ENCODE measurements at places on chromosomes 12 and 14.

DNA sequence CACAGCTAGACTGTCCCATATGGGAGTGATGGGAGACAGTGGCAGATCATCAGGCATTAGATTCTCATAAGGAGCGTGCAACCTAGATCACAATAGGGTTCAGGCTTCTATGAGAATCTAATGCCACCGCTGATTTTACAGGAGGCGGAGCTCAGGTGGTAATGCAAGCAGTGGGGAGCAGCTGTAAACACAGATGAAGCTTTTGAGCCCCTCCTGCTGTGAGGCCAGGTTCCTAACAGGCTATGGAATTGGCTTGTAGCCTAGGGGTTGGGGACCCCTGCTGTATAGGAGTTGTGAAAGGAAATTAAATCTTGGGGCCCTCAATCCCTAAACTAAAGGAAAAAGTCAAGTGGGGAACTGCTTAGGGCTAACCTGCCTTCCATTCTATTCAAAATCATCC lies 29.6 kb downstream of the ADIPOR2 start:
- DNase-seq: no peak
- H3K27ac ChIP-seq: no peak overlapping the region

DNA sequence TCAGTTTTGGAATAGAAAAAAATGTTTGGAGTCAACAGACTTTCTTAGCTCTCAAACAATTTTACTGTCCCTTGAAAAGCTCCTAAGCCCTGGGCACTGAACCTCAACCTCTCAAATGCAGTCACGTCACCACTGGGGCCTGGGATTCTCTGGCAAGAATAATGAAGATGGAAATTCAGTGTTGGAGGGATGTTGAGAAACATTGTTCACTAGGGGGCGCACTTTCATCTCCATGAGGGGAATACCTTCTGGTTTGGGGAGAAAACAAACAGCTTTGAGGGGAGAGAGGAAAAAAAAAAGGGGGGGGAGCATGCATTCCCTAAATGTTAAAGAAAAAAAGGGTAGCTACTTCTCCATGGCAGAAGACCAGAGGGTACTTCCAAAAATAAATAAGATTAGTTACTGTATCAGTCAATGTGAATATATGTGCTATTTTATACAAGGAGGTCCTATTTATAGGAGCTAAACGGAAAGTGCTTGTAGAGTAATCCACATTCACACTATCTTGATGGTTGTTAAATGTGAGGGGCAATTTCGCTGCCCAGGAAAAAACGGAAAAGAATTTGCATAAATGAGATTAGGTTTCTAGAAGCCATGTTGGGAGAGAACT lies 5.8 kb upstream of the TBPL2 start:
- no peaks in the 10 kb centered on the region for H3K4me1 ChIP-seq
- H3K27me3 ChIP-seq: no peaks in the 10 kb centered on the region
- H3K27ac ChIP-seq: no peak overlapping the region
- no peak for DNase-seq
- no peaks in the 10 kb centered on the region for H3K36me3 ChIP-seq

DNA sequence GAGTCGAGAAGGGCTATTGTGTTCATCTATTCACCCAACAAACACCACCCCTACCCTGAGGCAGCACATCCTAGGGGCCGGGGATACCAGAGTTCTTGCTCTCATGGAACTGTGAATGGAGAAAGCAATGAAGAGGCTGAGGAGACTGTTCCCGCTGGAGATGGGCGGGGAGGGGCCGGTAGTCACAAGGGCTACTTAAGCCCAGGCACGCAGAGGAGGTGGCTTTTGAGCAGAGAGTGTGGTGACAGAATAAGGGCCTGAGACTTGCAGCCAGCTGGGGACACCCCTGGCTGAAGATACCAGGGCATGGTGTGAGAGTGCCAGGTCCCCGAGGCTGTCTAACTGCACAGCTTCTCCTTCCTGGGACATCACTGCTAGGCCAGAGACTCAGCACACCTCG lies 114.1 kb upstream of the EVL start:
- peaks cover 12% of the 10 kb centered on the region for H3K27me3 ChIP-seq
- H3K36me3 ChIP-seq: no peaks in the 10 kb centered on the region
- no peak for DNase-seq
- no peak overlapping the region for H3K4me3 ChIP-seq

- no peaks in the 10 kb centered on the region for H3K36me3 ChIP-seq
Observed at GRCh38 chr14:21038441-21039422, 3.4 kb upstream of the RNASE7 start.

- H3K4me3 ChIP-seq: no peak overlapping the region
- H3K27me3 ChIP-seq: no peaks in the 10 kb centered on the region
- no peaks in the 10 kb centered on the region for H3K4me1 ChIP-seq
- no peaks in the 10 kb centered on the region for H3K36me3 ChIP-seq
Observed at GRCh38 chr14:26427097-26427496, 170.7 kb downstream of the NOVA1 start.

GRCh38 chr12:93823616-93824391 lies 146.6 kb downstream of the CRADD start:
- no peak for DNase-seq
- H3K27ac ChIP-seq: no peak overlapping the region
- H3K27me3 ChIP-seq: no peaks in the 10 kb centered on the region
- no peaks in the 10 kb centered on the region for H3K4me1 ChIP-seq
- no peak overlapping the region for H3K4me3 ChIP-seq
- H3K36me3 ChIP-seq: no peaks in the 10 kb centered on the region

- no peak for DNase-seq
- no peaks in the 10 kb centered on the region for H3K27me3 ChIP-seq
- H3K27ac ChIP-seq: peak overlapping the region; percentile 80
- no peaks in the 10 kb centered on the region for H3K36me3 ChIP-seq
Observed at GRCh38 chr14:101121508-101122139, 218.1 kb upstream of the RTL1 start.

- H3K36me3 ChIP-seq: no peaks in the 10 kb centered on the region
- no peak overlapping the region for H3K27ac ChIP-seq
- DNase-seq: no peak
- no peaks in the 10 kb centered on the region for H3K27me3 ChIP-seq
- no peaks in the 10 kb centered on the region for H3K4me1 ChIP-seq
Observed at GRCh38 chr14:81348061-81348460, 52.1 kb downstream of the STON2 start.

Data from natural killer cell (primary cell).